HepG2 (cell line): ENCODE measurements at places on chromosomes 5 and 9.

- H3K4me3 ChIP-seq, result no peak overlapping the region
- H3K27ac ChIP-seq, result no peak overlapping the region
- H3K27me3 ChIP-seq, result no peaks in the 10 kb centered on the region
- no peak for DNase-seq
These were observed 751.6 kb downstream of the TLR4 start for GRCh38 chr9:118455788-118456187.

DNA sequence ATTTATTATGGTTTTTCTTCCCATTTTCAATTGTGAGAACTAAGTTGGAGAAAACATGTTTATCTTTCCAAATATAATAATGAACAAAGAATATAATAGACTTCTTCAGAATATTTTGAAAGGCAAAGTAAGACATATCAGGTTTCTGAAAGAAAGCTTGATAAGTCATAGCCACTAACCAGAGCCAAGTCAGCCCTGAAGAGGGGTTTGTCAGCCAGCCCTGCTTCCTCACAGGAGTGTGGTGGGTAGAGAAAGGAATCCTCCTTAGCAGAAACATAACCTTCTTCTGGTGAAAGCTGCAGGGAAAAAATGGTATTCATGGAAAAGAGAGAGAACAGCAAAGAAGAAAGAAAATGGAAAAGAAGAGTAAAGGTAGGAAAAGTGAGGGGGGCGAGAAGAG lies 93.4 kb downstream of the MPDZ start:
- DNase-seq, result no peak
- peaks cover 7% of the 10 kb centered on the region for H3K4me1 ChIP-seq
- peaks cover 4% of the 10 kb centered on the region; the same call in 1 of the 3 replicates for H3K36me3 ChIP-seq
- no peak overlapping the region for H3K27ac ChIP-seq
- H3K27me3 ChIP-seq, result no peaks in the 10 kb centered on the region

DNA sequence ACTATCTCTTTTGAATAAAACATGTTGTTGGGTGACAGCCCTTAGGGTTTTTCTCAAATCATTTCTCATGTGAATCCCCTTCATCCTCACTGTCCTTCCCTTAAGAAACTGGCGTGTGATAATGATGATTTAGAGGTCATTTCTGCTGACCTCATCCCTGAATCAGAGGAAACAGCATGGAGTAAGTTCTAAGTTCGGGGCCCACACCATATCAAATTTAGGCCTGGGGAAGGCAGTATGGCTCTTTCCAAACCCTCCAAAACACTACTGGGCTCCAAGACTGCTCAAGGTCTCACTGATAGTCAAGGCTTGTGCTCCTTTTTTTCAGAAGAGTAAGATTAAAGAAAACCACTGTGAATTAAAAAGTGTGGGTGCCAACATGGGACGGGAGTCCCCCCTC lies 872 bp upstream of the SMIM3 start:
- no peak for DNase-seq
- H3K27ac ChIP-seq, result no peak overlapping the region
- no peaks in the 10 kb centered on the region for H3K27me3 ChIP-seq

DNA sequence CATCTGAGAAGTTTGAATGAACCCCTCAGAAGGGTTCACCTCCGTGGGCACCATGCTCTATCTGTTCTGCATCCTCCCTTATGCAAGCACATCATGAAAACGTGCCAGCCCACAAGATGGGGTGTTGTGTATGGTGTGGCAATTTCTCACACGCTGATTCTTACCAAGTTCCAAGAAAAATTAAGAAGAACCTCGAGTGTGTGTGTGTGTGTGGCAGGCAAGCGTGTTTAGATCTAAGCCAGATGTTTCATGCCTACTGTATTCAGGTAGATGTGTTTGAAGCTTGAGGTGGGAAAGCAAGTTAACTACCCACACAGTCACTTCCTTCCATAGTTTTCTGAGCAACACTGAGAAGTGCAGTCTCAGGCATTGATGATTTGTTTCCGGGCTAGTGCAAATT lies 77.7 kb upstream of the GNA14 start:
- DNase-seq, result no peak
- H3K27me3 ChIP-seq, result no peaks in the 10 kb centered on the region
- H3K4me3 ChIP-seq, result no peak overlapping the region
- H3K27ac ChIP-seq, result no peak overlapping the region

- no peak overlapping the region for H3K27ac ChIP-seq
- no peak for DNase-seq
- H3K36me3 ChIP-seq, result no peaks in the 10 kb centered on the region
- H3K4me1 ChIP-seq, result peaks cover 17% of the 10 kb centered on the region
- peaks cover 7% of the 10 kb centered on the region for H3K27me3 ChIP-seq
- H3K4me3 ChIP-seq, result peak overlapping the region; percentile 47; the same call in 1 of the 2 replicates
These were observed 721 bp downstream of the PTGES start for GRCh38 chr9:129751841-129752801.

- no peak overlapping the region for H3K4me3 ChIP-seq
- H3K36me3 ChIP-seq, result no peaks in the 10 kb centered on the region
- no peaks in the 10 kb centered on the region for H3K27me3 ChIP-seq
- no peak for DNase-seq
- no peak overlapping the region for H3K27ac ChIP-seq
- no peaks in the 10 kb centered on the region for H3K4me1 ChIP-seq
These were observed 235.5 kb upstream of the WWC1 start for GRCh38 chr5:168055961-168056360.

DNA sequence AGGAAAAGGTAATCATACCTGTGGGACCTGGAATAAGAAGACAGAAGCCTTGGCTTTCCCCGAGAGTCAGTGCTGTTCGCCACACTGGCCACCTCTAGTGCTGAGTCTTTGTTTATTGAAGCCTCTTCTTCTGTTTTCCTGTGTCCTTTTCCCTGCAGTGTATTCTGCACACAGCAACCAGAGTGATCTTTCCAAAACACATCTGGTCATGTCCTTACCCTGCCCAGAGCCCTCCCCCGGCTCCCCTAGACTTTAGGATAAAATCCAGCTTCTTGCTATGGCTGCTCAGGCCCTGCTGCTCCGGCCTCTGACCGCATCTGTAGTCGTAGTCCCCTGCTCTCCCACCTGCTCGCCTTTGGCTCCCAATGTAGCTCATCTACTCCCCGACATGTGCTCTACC lies 28.3 kb downstream of the GALNT10 start:
- H3K4me3 ChIP-seq, result no peak overlapping the region
- H3K27me3 ChIP-seq, result no peaks in the 10 kb centered on the region
- no peak for DNase-seq
- no peaks in the 10 kb centered on the region for H3K4me1 ChIP-seq
- H3K36me3 ChIP-seq, result no peaks in the 10 kb centered on the region

GRCh38 chr5:102815540-102816332 lies 60.6 kb downstream of the PAM start:
- H3K27ac ChIP-seq, result no peak overlapping the region
- no peaks in the 10 kb centered on the region for H3K36me3 ChIP-seq
- no peak for DNase-seq
- no peaks in the 10 kb centered on the region for H3K27me3 ChIP-seq
- H3K4me1 ChIP-seq, result no peaks in the 10 kb centered on the region

GRCh38 chr5:128304791-128305190 lies 221.2 kb downstream of the SLC12A2 start:
- no peak overlapping the region for H3K27ac ChIP-seq
- H3K36me3 ChIP-seq, result no peaks in the 10 kb centered on the region
- no peaks in the 10 kb centered on the region for H3K4me1 ChIP-seq
- no peak for DNase-seq
- no peak overlapping the region for H3K4me3 ChIP-seq

GRCh38 chr9:94097788-94098414 lies 13.6 kb downstream of the PTPDC1 start:
- H3K27me3 ChIP-seq, result no peaks in the 10 kb centered on the region
- H3K36me3 ChIP-seq, result peaks cover 8% of the 10 kb centered on the region; the same call in 1 of the 3 replicates
- H3K4me3 ChIP-seq, result no peak overlapping the region
- no peaks in the 10 kb centered on the region for H3K4me1 ChIP-seq
- H3K27ac ChIP-seq, result no peak overlapping the region
- DNase-seq, result no peak

GRCh38 chr5:106639488-106639887 lies 1031.2 kb downstream of the EFNA5 start:
- DNase-seq, result no peak
- no peaks in the 10 kb centered on the region for H3K4me1 ChIP-seq
- H3K27me3 ChIP-seq, result no peaks in the 10 kb centered on the region
- no peaks in the 10 kb centered on the region for H3K36me3 ChIP-seq
- no peak overlapping the region for H3K27ac ChIP-seq

DNA sequence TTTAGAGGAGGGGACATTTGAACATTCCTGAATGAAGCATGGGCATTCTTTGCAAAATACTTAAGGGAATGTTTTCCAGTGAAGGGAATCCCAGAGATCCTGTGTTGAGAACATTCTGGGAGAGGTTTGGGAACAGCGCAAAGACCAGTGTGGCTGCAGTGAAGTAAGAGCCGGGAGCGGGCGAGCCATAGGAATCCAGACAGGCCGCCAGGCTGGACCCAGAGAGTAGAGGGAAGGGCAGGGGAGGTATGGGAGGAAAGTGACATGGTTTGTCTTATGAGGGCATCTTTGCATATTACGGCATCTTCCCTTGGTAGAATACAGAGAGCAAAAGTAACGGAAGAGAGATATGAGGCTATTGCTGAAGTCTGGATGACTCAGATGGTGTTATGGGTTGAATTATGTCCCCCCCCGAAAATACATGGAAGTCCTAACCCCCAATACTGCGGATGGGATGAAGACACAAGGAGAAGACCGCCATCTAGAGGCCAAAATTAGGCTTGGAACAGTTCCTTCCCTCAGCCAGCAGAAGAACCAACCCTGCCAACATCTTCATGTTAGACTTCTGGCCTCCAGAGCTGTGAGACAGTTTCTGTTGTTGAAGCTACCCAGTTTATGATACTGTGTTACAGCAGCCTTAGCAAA lies 268.2 kb downstream of the MAST4 start:
- H3K4me3 ChIP-seq, result no peak overlapping the region
- H3K36me3 ChIP-seq, result no peaks in the 10 kb centered on the region
- no peak overlapping the region for H3K27ac ChIP-seq
- H3K27me3 ChIP-seq, result no peaks in the 10 kb centered on the region

DNA sequence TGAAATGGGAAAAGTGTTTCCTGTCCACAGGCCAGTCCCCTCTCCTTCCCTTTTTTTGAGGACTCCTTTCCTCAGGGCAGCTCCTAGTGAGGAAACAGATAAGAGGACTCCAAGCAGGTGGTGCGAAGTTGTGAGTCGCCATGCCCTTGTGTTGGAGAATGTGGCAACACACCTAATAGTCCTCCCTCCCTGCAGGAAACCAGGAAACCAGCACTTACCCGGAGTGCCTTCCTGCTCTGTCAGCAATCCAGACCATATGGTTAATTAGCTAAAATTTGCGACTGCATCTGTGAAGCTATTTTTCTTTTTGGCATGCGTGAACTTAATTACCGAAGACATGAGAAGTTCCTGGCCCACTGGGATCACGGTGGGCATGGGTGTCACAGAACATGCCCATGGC lies 69.9 kb downstream of the TRIM32 start:
- no peaks in the 10 kb centered on the region for H3K36me3 ChIP-seq
- no peak overlapping the region for H3K4me3 ChIP-seq
- no peak for DNase-seq
- H3K4me1 ChIP-seq, result no peaks in the 10 kb centered on the region
- H3K27me3 ChIP-seq, result no peaks in the 10 kb centered on the region

GRCh38 chr9:126497660-126498275 lies 116.0 kb upstream of the LMX1B start:
- no peaks in the 10 kb centered on the region for H3K27me3 ChIP-seq
- DNase-seq, result no peak
- peaks cover 3% of the 10 kb centered on the region for H3K36me3 ChIP-seq
- H3K27ac ChIP-seq, result no peak overlapping the region
- no peak overlapping the region for H3K4me3 ChIP-seq
- H3K4me1 ChIP-seq, result peaks cover 32% of the 10 kb centered on the region

DNA sequence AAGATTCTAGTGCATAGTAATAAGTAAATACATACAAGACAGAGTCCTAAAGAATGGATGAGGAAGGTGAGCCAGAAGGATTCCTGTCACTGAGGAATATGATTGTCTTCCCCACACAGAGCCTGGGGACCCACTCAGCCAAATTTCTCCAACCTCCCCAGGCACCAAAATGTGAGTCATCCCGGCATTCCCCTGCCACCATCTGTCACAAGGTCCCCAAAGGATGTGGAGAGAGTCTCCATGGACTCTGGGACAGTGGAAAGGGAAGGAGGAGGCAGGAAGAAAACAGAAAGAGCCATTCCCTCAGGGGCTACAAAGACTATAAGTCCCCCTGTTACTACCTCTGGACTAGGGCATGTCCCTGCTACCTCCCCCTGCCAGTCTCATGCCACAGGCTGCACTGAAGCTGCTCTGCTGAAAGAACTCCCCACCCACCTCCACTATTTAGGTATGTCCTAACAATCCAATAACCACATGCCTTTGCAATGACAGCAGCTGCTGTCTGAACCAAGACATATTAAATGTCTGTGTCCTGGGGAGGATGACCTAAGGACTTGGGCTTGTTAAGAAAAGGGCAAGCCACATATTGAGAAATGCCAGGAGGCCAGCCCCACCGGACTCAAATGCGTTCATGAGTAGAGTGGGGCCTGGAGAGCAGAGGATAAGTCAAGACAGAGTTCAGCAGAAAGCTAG lies 10.7 kb upstream of the OR5C1 start:
- H3K27me3 ChIP-seq, result no peaks in the 10 kb centered on the region; the same call in 1 of the 2 replicates
- DNase-seq, result no peak
- no peaks in the 10 kb centered on the region for H3K36me3 ChIP-seq
- no peak overlapping the region for H3K4me3 ChIP-seq

- no peaks in the 10 kb centered on the region for H3K27me3 ChIP-seq
- no peak for DNase-seq
- H3K36me3 ChIP-seq, result peaks cover 34% of the 10 kb centered on the region
- peaks cover 30% of the 10 kb centered on the region for H3K4me1 ChIP-seq
- H3K4me3 ChIP-seq, result no peak overlapping the region
These were observed 76.3 kb downstream of the AOPEP start for GRCh38 chr9:94802793-94803192.

- H3K27me3 ChIP-seq, result no peaks in the 10 kb centered on the region
- DNase-seq, result no peak
- H3K4me1 ChIP-seq, result no peaks in the 10 kb centered on the region
- H3K36me3 ChIP-seq, result peaks cover 80% of the 10 kb centered on the region
- H3K27ac ChIP-seq, result no peak overlapping the region
- H3K4me3 ChIP-seq, result no peak overlapping the region
These were observed 32.1 kb downstream of the HSPA4 start for GRCh38 chr5:133083901-133084300.

- H3K27ac ChIP-seq, result no peak overlapping the region
- no peak for DNase-seq
- no peak overlapping the region for H3K4me3 ChIP-seq
- H3K27me3 ChIP-seq, result no peaks in the 10 kb centered on the region
- H3K4me1 ChIP-seq, result no peaks in the 10 kb centered on the region
- no peaks in the 10 kb centered on the region for H3K36me3 ChIP-seq
These were observed 9.7 kb downstream of the GRIA1 start for GRCh38 chr5:153500178-153500577.

DNA sequence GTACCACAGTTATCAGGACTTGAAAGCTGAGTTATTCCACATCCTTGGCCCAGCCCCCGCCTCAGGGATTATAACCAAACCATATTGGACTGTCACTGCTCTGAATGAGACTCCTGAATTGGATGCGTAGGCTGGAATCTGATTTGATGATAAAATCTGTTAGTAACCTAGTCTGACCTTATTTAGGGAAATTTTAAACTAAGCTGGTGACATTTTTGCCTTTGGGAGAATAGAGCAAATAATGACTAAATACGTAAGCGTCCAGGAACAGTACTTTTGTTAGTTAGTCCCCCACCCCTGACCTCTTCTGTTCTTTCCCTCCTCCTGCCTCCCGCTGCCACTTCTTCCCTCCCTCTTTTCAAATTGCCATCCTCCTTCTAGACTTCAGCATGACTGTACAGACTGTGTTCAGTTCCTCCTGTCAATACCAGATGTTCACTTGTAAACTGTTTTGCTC lies 92.6 kb downstream of the TLE4 start:
- DNase-seq, result no peak
- 0 out of 2 replicates have a peak, but pooled peaks cover 9% of the 10 kb centered on the region for H3K4me1 ChIP-seq
- H3K36me3 ChIP-seq, result no peaks in the 10 kb centered on the region
- no peak overlapping the region for H3K27ac ChIP-seq
- H3K27me3 ChIP-seq, result no peaks in the 10 kb centered on the region
- H3K4me3 ChIP-seq, result no peak overlapping the region
